ENCODE measurements at places on chromosomes 2 and 18. TPM values are rescaled to one million over a fixed set of nuclear protein-coding genes. Genes with fewer than 3 reads are reported as not detected.

- H3K4me3 ChIP-seq: peak overlapping the region; percentile 90
- H3K27ac ChIP-seq: no peak overlapping the region
- H3K27me3 ChIP-seq: no peaks in the 10 kb centered on the region
- H3K36me3 ChIP-seq: peaks cover 5% of the 10 kb centered on the region
- DNase-seq: no peak
These were observed 4.3 kb downstream of the PELI1 start for GRCh38 chr2:64139956-64140355.

GRCh38 chr2:226730481-226730880 lies 69.1 kb downstream of the IRS1 start:
- H3K27ac ChIP-seq: no peak overlapping the region
- H3K4me1 ChIP-seq: no peaks in the 10 kb centered on the region
- DNase-seq: no peak
- no peaks in the 10 kb centered on the region for H3K36me3 ChIP-seq
- H3K27me3 ChIP-seq: no peaks in the 10 kb centered on the region

GRCh38 chr18:24930971-24931370 lies 421.0 kb downstream of the ZNF521 start:
- H3K36me3 ChIP-seq: no peaks in the 10 kb centered on the region
- H3K27ac ChIP-seq: no peak overlapping the region
- H3K27me3 ChIP-seq: no peaks in the 10 kb centered on the region
- no peak for DNase-seq

The WDSUB1 gene
- 2.1 TPM for total RNA-seq

DNA sequence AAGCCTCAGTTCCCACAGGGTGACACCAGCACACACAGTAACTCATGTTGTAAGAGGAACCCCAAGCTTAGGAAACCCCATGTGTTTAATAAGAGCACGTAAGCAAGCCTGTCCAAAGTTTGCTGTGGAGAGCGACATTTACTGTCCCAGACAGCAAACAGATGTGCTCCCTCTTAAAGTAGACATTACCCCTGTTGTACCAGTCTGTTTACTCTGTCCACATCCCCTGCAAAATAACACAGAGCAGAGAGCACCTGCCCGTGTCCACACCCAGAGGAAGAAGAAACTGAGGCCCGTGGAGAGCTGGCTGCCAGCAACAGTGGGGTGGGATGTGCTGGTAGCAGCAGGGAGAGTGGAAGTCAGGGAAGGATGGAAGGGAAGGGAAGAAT lies 243.5 kb downstream of the GBX2 start:
- H3K27ac ChIP-seq: no peak overlapping the region
- H3K27me3 ChIP-seq: no peaks in the 10 kb centered on the region
- DNase-seq: no peak
- H3K36me3 ChIP-seq: no peaks in the 10 kb centered on the region
